ENCODE measurements at places on chromosomes 7 and 10.

- no peak for DNase-seq
Observed at GRCh38 chr10:84007482-84007881, 131.8 kb upstream of the GHITM start.

DNA sequence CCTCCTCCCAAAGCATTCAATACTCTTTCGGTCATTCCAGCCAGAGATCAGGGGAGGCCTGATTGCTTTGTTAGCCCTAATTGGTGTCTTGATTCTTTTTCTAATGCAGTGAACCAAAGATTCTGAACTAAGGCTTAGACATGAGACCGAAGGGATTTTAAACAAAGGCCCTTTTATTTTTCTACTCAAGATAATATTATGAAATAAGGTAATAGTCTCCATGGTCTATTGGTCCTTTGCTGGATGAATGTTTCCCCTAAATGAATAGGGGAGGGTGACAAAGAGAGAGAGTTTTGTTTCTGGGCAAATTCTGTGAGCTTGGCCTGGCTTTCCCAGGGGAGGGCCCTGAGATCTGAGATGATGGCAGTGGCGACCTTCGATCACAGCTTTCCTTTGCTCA, 449.1 kb downstream of the TYW1 start:
- DNase-seq = no peak

- DNase-seq = no peak
Observed at GRCh38 chr10:100745882-100746783, 751 bp downstream of the PAX2 start.

DNA sequence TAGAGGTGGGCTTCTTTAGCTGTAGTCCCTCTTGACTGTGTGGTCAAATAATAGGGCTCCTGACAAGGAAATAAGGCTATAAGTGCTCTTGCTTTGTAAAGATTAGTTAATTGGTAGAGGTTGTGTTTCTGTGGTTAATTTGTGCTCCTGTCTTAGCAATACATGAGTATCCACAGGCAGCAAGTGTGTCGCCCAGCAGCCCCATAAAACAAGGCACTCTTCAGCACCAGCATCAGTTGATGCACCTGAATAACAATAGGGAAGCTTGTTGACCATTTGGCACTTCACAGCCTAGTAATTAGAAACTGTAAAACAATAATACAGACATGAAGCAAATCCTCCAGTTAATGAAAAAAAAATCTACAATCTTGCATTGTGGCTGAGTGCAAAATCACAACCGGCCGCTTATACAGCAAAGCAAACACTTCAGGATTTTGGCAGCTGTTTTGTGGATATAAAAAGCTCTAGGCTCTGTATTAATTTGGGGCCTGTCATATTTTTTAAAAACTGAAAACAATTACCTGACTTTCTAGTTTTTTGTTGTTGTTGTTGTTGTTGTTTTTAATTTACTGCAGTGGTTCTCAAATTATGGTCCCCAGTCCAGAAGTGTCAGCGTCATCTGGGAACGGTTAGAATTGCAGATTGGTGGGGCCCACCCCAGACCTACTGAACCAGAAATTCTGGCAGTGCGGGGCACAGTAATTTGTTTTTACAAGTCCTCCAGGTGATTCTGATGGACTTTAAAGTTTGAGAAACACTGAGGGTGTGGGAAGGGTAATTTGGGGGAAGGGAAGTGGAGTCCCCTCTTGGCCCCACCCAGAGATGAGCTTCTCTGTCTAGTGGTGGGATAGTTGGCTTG, 56.8 kb downstream of the AUTS2 start:
- no peak for DNase-seq

GRCh38 chr7:55912748-55913158, 25.5 kb downstream of the ZNF713 start:
- no peak for DNase-seq

DNA sequence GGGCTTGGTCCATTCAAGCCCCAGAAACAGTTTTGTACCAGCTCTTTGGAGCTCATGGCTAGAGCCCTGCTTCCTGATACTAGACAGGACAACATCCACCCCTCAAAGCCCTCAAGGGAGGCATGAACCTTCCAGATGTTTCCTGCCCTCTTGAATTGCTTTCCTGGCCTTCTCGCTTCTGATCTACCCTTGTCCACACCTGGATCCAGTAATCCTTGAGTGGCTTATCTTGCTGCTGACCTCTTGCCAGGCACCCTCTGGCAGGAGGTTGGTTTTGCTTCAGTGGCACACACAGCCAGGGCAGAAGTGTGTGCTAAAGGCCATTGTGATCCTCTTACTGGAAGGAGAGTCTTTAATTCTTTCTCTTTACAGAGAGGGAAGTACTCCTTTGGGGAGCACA, 495.8 kb downstream of the PLXNA4 start:
- DNase-seq = no peak

DNA sequence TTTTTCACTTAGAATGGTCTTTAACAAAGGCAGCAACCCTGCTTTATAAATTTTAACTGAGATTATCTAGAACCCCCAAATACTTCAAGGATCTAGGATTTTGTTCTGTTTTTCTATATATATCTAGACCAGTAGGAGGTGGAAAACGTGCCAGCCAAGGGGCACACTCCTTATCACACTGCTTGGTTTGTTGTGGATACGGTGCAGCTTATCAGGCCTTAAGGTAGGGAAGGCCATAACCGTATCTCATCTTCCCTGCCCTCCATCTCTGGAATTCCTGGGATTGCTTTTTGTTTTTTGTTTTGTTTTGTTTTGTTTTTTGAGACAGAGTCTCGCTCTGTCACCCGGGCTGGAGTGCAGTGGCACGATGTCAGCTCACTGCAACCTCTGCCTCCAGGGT, 75.4 kb downstream of the MPLKIP start:
- DNase-seq = no peak

- DNase-seq = no peak
Observed at GRCh38 chr10:132446195-132446581, 49.2 kb downstream of the PWWP2B start.

DNA sequence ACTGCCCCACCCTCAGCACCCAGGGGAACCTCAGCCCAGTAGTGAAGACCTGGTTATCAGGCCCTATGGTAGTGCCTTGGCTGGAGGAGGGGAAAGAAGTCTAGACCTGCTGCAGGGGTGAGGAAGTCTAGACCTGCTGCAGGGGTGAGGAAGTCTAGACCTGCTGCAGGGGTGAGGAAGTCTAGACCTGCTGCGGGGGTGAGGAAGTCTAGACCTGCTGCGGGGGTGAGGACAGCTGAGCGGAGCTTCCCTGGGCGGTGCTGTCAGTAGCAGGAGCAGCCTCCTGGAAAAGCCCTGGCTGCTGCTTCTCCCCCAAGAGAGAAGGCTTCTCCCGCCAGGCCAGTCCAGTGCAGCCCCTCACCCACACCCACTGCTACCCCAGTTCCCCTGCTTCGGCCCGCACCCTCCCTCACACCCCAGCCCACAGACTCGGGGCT, 6.3 kb downstream of the NOS3 start:
- DNase-seq = no peak

- no peak for DNase-seq
Observed at GRCh38 chr7:112462236-112462635, 12.0 kb downstream of the IFRD1 start.

- DNase-seq = no peak
Observed at GRCh38 chr10:124206616-124207015, 113.2 kb upstream of the CHST15 start.

- DNase-seq = no peak
Observed at GRCh38 chr10:110404413-110404812, 93.3 kb upstream of the DUSP5 start.

GRCh38 chr7:94008537-94008936, 4.4 kb upstream of the BET1 start:
- no peak for DNase-seq

DNA sequence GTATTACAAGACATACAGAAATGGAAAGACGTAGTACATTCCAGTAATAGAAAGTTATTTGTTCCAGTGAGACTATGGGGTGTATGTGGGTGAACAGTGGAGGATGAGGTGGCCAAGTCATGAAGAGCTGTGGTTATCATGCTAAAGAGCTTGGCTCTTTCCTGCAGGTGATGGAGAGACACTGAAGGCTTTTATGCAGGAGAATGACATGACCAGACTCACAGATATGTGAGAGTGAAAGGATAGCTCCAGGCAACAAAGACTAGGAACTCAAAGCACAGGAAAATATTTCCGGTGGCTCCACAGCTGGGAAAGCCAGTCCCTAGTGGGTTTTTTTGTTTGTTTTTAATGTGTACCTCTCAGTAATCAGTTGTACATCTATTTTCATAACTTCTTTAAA, 133.5 kb downstream of the TSPAN12 start:
- DNase-seq = no peak

- DNase-seq = no peak
Observed at GRCh38 chr10:132884041-132884440, 58.3 kb downstream of the CFAP46 start.

DNA sequence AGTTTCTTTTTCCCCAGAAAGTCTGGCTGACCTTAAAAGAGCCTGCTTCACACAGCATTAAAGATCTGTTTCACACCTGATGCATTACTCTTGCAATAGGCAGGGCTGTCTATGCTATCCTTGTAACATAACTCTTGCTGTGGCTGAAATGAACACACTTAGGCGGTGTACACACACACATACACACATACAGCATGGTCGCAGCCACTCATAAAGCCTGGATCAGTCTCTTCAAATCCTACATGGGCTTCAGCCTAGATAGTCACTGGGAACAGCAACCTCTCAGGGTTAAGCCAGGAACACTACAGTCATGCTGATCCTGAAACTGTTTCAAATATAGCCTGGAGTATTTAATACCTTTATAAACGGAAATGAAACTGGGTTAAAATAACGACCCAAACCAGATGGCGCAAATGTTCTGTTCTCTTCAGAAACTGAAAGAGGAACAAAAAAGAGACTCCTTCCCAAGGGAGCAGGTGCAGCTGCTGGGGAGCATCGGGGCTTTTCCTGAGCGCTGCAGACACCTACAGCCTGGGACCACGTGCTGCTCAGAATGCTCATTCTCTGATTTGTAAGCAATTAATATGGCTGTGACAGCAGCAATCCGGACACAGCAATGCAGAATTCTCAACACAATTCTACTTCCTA, 61.0 kb upstream of the SFMBT2 start:
- DNase-seq = peak; percentile 51

DNA sequence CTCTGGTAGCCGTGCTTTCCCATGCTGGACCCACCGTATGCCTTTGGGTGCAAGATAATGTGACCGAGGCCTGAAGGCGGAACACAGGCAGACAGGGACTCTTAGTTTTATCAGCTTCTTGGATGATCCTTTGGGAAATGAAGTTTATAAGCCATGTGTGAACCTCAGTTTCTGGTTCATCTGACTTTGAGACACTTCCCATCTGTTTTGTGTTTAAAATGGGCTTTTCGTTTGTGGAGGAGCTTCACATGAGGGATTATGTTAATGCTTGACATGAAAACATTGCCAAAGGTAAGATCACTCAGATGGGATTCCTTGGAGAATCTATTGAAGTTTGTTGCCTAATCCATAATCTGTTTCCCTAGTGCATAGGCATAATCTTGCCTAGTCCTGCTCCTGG, 249.8 kb upstream of the LYZL1 start:
- no peak for DNase-seq

GRCh38 chr10:69366738-69367137, 50.0 kb downstream of the TACR2 start:
- no peak for DNase-seq

DNA sequence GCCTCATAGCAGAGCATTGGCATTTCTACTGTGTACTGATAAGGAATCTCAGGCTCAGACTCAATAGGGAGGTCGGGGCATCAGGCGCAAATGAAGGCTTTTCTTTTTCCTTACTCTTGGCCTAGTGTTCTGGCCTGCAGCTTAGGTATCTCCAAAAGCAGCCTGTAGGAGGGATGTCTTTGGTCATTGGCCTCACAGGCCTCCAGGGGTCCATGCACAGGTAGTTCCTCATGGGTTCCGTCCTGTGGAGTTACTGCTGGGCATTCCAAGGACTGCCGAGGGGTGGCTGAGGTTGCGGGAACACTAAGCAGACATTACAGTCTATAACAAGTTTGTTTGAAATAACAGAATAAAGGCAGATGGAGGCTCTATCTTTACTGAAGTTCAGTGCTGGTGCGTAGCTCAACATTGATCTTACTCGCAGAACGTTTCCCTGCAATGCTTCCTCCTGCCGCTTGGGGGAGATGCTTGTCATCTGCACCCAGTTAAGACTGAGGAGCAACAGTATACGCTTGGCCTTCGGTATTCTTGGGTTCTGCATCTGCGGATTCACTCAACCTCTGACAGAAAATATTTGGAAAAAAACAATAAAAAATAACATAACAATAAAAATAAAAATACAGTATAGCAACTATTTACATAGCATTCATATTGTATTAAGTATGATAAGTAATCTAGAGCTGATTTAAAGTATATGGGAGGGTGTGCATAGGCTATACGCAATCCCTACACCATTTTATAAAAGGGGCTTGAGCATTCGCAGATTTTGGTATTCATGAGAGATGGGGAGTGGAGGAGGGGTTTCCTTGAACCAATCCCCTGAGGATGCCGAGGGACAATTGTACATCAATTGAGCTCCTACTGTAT, 58.9 kb downstream of the SH2D4B start:
- DNase-seq = no peak

GRCh38 chr7:25694699-25695098, 457.3 kb upstream of the NFE2L3 start:
- DNase-seq = no peak

GRCh38 chr7:155811560-155811894, 736 bp downstream of the SHH start:
- no peak for DNase-seq

GRCh38 chr7:132581431-132581830, 5.2 kb upstream of the PLXNA4 start:
- no peak for DNase-seq

GRCh38 chr10:57948796-57949195, 318.9 kb downstream of the IPMK start:
- DNase-seq = no peak

Data from T-helper 2 cell (primary cell).